ENCODE measurements at places on chromosomes 7 and 10.

GRCh38 chr7:96005271-96005670 is 232.9 kb downstream of the DYNC1I1 start:
- no peak for DNase-seq

DNA sequence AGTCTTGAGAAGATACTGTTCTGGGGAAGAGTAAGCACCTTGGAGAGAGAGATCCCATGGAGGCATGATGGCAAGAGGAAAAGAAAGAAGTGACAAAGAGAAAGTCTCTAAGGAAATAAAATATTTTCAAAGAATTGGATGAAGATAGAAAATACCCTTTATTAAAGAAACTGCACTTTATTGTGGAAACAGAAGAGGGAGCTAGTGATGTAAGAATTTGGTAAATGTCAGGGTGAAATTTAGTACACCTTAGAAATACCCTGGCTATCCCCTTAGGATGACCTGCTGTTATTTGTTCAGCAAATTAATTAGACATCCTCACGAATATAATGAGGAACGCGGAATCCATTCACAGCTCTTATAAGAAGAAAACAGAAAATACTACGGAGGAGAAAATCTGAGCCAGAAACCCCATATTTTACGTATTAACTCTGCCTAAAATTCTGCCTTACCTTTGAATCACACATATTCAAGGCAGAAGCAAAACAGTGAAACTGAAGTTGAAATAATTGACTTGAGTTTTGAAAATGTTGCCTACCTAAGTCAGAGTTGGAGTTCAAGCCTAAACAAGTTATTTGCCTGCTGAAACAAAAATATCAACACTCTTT is 90.7 kb downstream of the TFPI2 start:
- DNase-seq = no peak

- DNase-seq = no peak
Observed at GRCh38 chr7:131002600-131002999, 268.6 kb upstream of the KLF14 start.

DNA sequence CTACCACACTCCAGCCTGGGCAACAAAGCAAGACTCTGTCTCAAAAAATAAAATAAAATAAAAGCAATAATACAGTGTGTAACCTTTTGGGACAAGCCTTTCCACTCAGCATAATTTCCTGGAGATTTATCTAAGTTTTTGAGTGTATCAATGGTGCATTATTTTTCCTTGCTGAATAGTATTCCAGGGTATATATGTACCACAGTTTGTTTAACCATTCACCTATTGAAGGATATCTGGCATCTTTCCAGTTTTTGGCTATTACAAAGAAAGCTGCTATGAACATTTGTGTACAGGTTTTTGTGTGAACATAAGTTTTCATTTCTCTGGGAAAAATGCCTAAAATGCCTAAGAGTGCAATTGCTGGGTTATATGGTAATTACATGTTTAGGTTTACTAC is 59.9 kb downstream of the RBM20 start:
- no peak for DNase-seq

- no peak for DNase-seq
Observed at GRCh38 chr10:119863951-119864565, 8.6 kb downstream of the MCMBP start.
